ENCODE measurements at places on chromosomes 6 and 20.
A peak's percentile ranks its signal among the peaks of the same experiment; 100 is the strongest.

DNA sequence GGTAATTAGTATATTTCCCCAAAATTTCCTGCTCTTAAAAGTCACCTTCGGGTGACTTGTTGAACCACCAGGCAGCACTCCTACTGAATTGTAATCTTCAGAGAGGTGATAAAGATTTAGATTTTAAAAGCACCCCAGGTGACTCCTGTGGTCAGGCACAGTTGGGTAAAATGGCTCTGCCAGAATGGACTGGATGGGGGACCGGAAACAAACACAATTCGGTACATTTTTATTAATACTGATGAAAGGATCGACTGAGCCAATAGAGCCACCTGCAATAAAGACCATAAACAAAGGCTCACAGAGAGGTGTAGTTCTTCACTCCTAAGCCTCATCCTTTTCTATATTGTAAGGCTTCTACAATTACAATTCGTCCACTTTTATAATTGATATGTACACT is 19.6 kb upstream of the FAM83C start:
- no peak for DNase-seq

- no peak for DNase-seq
These were observed 217.9 kb downstream of the CLVS2 start for GRCh38 chr6:123213921-123214320.

DNA sequence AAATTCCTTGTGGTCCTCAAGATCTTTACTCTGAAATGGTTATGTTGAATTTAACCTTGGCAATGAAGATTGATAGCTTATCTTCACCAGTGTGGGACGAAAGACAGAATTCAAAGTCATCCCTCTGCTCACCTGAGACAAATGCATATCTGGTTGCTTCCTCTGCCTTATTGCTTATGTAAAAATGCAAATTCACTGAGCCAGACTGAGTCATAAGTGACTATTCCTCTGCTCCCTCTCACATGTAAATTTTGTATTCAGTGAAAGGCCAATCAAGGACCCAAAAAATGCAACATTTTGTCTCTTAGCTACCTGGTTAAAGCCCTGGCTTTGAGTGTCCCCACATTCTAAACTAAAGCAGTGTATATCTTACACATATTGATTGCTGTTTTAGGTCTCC is 593.1 kb upstream of the GJE1 start:
- DNase-seq = no peak

DNA sequence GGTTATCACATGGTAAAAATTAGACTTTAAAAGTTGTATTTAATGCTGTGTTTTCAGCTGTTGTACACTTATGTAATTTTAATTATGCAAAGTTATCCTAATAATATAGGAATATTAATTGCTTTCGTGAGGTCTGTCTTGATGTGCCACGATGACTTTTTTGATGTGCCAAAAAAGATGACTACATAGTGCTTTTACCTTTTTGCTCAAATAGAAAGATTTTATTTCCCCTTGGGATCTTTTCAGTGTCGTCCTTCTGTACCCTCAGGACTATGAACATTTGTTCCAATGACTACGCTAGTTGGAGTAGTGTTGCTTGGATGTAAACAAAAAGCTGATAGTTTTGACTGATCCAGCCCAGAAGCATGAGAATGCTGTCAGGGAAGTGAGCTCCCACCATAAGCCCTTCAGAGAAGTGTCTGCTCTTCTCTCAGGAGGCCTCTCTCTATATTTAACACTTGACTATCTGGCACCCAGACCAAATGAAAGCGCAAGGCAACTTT is 1.2 kb upstream of the CD164 start:
- no peak for DNase-seq

- DNase-seq = peak; percentile 52
These were observed 868.3 kb downstream of the EYS start for GRCh38 chr6:64838726-64839125.

DNA sequence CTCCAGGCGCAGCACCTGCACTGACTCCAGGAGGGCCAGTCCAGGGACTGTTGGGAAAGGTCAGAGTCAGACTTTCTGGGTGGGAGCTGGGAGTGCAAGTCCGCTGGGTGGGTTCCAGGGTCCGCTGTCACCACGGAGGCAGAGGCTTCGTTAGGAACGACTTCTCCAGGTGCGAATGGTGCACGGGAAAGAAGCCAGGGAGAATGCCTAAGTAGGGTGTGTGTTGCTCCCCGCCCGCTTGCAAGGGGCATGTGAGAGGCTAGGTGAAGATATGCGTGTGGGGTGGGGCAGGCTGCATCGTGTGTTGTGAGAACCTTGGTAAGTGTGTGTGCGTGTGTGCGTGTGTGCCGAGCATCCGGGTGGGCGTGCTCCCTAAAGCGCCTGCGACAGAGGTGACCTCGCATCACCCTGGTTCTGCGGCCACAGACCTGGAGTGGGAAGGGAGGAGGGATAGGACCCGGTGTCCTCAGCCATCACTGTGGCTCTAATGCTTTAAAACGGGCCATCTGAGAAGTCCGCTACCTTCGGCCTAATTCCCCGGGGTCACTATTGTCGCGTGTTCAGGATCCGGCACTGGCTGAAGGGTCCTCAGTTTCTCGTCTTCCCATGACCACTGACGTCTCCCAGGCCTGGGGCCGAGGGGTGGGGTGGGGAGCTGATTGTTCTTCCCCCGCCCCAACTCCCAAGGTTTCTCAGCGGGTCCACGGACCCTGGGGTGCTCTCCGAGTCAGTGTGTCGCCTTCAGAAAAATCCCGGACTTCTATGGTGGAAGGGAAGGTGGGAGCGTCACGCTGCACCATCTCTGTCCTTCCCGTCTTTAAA is 6.1 kb downstream of the SLC32A1 start:
- DNase-seq = no peak

DNA sequence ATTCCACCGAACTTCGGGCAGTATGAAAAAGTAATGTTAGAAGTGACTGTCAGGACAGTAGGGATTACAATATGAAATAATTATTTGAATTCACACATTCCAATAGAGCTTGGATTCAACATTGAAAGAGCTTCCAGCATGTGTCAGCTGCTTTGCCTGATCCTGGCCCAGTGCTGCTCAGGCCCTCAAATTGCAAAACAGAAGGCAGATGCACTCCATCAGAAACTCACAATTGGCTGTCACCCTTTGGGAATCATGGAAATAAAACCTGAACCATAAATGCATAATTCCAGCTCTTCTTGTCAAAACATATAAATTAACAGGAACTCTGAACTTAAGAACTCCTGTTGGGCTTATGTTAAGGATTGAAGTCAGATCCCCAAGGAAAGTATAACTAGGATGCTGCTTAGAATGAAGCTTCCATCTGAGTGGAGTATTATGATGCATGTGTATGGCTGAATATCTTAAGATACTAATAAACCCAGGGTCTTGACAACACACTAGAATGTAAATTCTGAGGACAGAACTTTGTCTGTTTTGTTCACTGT is 1.8 kb upstream of the NDUFAF4 start:
- DNase-seq = no peak

DNA sequence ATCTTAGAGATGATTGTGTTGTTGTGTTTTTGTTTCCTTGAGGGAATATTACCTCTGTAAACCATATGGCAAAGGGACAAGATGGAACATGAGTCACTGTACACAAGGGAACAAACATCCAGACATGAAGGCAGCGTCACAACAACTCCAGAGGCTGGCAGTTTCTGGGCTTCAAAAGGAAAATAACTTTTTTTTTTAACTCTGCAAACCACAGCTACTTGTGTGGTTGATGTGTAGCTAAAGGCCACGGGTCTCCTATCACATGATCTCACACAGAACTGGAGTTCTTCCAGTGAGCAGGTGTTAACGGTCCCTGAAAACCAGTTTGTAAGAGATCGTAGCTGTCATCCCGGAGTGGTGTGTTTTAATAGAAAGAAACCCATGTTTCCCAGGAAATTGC is 33.2 kb upstream of the HBS1L start:
- DNase-seq = no peak

- DNase-seq = no peak
These were observed 143.2 kb downstream of the SLC16A10 start for GRCh38 chr6:111230351-111231089.

- DNase-seq = no peak
These were observed 24.4 kb downstream of the RPP40 start for GRCh38 chr6:4979426-4979825.

- DNase-seq = no peak
These were observed 12.2 kb downstream of the FILIP1 start for GRCh38 chr6:75481394-75481793.

- no peak for DNase-seq
These were observed 1.9 kb downstream of the DDR1 start for GRCh38 chr6:30885999-30886896.

- no peak for DNase-seq
These were observed 1.5 kb downstream of the DEK start for GRCh38 chr6:18262702-18263417.

- DNase-seq = no peak
These were observed 18.3 kb upstream of the DEFB113 start for GRCh38 chr6:49987749-49988148.

GRCh38 chr20:24118441-24119175 is 130.0 kb upstream of the GGTLC1 start:
- DNase-seq = no peak

- DNase-seq = no peak
These were observed 18.2 kb upstream of the ZNF831 start for GRCh38 chr20:59145247-59145923.

DNA sequence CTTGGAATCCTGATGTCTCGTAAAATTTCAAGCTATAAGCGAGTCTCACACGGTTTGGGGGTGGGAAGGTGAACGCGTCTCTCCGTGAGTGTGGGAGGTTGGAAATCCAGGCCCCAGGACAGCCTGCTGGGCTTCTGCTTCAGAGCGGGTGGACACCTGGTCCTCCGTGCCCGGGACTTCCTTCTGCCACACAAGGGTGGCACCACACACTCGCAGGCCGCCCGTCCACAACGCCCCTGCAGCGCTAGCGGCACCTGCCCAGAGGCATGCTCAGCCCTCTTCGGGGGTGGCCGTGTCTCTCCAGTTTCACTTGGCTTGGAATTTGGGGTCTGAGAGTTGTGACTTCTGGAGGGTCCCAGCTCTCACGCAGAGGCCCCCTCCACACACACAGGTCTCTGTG is 151.9 kb downstream of the PHACTR3 start:
- no peak for DNase-seq

- no peak for DNase-seq
These were observed 11.6 kb upstream of the PLN start for GRCh38 chr6:118536478-118536877.

- no peak for DNase-seq
These were observed at the start of gene C6orf62 for GRCh38 chr6:24719125-24719971. Gene C6orf62 (minus strand): TSS chr6:24719154. CDS start chr6:24718668, 486 bp downstream.

DNA sequence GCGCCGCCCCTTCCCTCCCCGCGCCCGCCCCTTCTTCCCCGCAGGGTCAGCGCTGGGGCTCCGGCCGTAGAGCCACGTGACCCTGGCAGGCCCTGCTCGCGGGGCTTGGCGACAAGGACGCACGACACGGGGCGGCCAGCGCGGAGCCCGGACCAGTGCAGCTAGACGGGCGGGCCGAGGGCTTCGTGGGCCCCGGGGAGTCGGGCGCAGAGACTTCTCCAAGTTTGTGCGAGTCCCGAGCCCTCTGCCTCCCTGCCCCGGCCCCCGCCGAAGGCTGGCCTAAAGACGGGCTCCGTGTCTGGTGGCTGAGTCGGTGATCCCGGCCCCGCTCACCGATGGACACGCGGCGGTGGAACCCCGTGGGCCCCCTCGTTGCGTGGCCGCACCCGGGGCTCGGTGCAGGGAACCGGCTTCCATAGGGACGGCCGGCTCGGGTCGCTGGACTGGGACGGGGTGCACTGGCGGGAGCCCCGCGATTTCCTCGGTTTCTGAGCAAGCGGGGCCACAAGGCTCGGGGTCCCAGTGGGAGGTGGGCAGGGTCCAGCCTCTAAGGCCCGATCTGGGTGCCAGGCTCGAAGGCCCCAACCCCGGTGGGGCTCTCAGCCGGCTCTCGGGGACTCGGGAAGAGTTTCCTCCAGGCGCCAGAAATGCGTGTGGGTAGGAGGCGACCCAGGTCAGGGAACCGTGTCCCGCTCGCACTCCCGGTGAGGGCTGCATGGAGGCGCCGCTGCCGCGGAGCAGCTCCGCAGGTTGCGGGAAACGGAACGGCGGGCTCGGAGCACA is 452 bp upstream of the GATA5 start:
- no peak for DNase-seq

DNA sequence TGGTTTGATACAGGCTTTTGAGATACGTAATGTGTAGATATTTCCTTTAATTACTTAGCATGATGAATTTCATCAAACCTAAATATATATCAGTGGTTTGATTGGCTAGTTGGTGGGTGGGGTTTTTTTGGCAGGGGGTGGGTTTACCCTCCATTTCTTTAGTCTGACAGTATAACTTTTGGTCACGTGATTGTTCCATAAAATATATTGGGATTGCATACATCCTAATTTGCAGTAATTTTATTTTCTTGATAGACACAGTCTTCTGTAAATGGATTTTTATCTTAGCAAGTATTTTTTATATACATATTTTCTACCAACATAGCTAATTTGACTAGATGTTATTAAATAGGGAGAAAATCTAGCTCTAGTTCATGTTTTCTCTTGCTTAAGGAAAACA is 177.4 kb upstream of the QKI start:
- DNase-seq = no peak

DNA sequence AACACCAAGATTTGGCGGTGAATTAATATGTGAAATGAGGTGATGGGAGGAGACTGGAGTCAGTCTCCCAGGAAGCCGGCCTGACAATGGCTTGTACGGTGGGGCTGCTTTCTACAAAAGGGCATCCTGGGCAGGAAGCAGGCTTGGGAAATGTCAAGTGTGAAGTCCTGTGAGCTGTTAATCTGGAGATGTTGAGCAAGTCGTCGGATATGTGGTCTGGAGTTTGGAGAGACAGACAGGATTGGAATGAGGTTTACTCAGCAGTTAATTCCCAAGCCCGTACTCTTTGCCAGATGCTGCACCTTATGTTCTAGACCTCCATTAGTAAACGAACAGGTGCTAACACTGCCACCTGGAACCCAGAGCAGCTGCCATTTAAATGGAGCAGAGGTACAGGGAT is 107.7 kb upstream of the FOXC1 start:
- no peak for DNase-seq

DNA sequence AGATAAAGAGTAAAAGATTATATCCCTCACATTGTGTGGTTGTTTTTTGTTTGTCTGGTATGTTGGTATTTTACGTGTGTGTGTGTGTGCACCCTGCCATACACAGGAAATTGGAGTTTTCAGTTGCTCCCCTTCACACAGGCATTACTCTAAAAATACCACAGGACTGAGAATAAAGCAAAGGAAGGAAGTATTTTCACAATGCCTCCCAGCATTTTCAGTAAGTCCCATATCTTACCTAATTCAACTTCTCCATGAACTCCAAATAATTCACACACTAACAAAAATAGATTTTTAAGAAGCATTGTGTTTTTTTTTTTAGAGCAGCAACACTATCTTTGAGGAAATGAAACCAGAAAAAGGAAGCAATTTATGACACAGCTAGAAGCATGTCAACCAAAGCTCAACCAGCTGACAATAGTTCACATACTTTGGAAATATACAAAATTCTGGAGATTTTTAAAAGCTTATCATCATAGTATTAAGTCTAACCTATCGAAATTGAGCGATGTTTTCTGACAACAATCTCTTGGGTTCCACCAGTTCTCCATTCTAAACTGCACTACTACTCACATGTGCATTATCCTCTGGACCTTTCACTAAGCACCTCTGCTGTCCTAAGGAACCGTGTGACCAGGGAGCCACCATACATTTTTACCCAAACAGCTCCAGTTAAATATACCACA is 2.1 kb downstream of the UBE2J1 start:
- no peak for DNase-seq

All from NCI-H2081 treated with DMSO at 0.1 percent for 48 hours (cell line).